Stimulated activated CD8-positive, alpha-beta memory T cell treated with anti-CD3 and anti-CD28 coated beads, Interleukin-7, amount 100 ng/mL, for 1 hour (primary cell): ENCODE measurements at places on chromosomes 1 and 21.

- DNase-seq = no peak
Observed at GRCh38 chr1:207073906-207074820, 14.5 kb upstream of the C4BPB start.

DNA sequence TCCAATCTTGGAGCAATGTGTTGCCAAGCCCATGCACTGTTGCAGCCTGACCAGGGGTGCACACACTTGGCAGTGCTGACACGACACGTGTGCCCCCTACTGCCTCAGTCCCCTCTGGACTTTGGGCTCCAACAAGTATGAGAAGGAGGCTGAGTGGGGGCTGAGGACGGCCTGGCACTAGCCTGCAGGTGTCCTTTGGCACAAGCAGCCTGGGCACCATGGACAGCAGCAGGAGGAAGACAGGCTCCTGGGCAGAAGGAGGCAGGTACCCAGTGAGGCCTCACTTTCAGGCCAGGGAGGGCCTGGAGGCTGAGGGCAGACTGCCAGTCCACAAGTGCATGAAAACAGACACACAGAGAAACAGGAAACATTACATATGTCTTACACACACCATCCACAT lies 1702.9 kb upstream of the B3GALT2 start:
- DNase-seq = no peak

DNA sequence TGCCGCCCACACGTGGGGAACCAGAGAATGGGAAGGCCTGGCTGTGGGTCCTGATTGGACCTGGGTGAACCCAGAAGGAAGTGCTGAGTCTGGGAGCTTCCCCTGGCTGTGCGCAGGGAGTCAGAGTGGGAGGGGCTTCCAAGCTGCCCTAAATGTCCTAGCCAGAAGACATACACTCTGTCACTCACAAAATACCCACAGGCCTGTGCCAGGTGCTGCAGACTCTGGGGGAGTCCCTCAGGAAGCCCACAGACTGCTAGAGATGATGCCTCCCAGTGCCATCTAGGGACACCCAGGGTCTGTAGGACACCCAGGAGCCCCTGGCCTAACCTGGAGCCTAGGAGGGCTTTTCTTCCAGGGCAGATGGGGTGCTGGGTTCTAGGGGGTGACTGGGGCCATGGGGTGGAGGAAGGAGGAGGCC lies 33.7 kb upstream of the LRP8 start:
- no peak for DNase-seq

DNA sequence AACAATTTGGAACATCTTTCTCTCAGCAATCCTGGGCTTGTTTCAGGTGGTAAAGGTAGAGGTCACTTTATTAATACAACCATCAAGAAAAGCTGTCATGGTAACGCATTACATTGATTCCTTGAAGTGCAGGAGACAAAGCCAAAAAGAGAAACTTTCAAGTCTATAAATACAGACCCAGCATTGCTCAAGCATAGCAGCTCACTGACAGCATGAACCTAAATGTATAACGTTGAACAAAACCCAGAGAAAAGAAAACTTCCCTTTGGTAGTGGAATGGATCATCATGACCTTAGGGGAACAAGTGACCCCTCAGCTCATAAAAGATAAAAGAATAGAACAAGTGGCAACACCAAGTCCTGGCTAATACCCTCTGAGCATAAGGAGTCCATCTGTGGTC lies 332.2 kb downstream of the NTNG1 start:
- no peak for DNase-seq

DNA sequence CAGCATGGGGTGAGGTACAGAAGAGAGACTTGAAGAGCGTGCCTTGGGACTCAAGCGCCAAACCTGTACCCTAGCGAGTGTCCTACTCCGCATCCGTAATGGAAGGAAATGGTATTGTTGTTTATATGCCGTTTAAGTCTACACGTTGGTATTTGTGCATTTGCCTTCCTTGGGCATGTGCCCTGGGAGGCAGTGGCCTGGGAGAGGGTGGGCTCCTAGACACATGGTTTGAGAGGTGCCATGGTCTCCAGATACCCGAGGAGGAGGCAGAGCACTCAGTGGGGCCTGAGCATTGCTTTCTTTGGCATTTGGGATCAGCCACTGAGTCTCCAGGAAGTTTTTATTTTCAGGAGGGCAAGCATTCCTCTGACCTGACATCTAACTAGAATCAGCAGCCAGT lies 6.5 kb downstream of the ZNF672 start:
- DNase-seq = no peak

DNA sequence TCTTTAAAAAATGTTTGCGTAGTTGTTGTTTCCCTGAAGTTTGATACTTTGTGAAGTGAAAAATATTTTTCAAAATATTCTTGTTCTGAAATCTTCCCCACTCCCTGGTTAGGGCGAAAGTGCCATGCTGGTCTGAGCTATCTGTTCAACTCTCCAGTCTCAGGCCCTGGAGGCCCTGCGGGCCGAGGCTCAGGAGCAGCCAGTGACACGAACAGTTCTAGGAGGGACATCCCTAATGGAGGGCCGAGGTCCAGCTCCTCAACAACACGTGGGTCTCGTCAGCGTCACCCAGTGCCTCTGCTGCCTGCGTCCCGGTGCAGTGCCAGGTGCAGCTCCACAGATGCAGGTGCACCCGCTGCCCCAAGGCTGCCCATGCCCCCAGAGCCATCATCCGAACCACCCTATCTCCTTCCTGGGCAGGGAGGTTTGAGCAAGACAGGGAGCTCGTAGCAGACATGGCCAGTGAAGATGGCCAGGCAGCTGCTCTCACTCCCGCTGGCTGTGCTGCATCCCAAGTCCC lies 69.7 kb upstream of the COL6A1 start:
- no peak for DNase-seq

DNA sequence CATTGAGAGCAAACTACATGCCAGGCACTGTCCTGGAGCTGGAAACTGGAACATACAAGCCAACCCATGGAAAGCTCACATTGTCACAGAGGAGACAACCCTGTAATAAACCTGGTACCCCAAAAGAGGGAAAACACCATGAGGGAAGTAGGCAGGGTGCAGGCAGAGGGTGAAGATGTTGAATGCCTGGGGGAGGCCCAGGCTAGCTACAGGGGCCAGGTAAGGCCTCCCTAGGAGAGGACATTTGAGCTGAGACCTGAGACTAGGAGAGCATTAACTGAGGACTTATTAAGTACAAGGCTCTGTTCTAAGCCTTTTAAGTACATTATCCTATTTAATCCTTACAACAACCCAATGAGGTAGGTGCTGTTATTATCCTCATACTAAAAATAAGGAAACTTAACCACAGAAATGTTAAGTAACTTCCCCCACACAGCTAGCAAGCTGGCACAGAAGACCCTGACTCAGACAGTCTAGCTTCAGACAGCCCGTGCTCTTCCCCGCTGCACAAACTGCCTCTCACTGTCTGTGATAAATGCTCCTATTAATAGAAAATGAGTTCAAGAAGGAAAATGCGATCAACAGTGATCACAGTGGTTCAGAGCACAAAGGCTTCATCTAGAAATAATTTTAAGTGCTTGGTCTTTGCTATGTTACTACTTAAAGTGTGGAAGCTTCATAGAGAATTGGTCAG lies 41.8 kb downstream of the ZNF281 start:
- no peak for DNase-seq

GRCh38 chr1:77026135-77026534 lies 158.9 kb downstream of the ST6GALNAC5 start:
- no peak for DNase-seq

DNA sequence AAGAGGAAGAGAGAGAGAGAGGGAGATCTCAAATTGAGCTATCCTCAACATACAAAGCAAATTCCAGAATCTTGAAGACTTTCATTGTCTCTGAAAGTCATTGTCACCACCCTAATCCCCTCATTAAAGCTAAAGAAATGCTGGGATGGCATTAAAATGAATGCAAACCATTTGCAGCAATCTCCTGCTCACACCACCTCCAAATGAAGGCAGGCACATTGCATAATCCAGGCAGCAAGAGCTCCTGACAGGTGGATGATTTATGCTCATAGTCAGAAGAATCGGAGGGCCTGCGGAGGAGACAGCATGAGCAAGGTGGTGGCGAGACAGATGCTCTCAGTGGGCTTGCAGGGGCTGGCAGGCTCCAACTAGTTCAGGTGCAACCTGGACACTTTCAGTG lies 90.2 kb downstream of the ESRRG start:
- DNase-seq = no peak

GRCh38 chr1:81547912-81548303 lies 252.8 kb upstream of the ADGRL2 start:
- no peak for DNase-seq

GRCh38 chr1:7630378-7630777 lies 140.7 kb upstream of the VAMP3 start:
- DNase-seq = no peak

GRCh38 chr1:208985231-208985630 lies 598.3 kb upstream of the CAMK1G start:
- no peak for DNase-seq

GRCh38 chr21:33586927-33587326 lies 1.6 kb downstream of the DONSON start:
- no peak for DNase-seq

- DNase-seq = no peak
Observed at GRCh38 chr1:37471345-37472231, 2.8 kb upstream of the ZC3H12A start.

- DNase-seq = no peak
Observed at GRCh38 chr1:28078262-28078661, 10.1 kb downstream of the EYA3 start.

GRCh38 chr1:91754348-91754747 lies 131.6 kb downstream of the TGFBR3 start:
- DNase-seq = no peak

DNA sequence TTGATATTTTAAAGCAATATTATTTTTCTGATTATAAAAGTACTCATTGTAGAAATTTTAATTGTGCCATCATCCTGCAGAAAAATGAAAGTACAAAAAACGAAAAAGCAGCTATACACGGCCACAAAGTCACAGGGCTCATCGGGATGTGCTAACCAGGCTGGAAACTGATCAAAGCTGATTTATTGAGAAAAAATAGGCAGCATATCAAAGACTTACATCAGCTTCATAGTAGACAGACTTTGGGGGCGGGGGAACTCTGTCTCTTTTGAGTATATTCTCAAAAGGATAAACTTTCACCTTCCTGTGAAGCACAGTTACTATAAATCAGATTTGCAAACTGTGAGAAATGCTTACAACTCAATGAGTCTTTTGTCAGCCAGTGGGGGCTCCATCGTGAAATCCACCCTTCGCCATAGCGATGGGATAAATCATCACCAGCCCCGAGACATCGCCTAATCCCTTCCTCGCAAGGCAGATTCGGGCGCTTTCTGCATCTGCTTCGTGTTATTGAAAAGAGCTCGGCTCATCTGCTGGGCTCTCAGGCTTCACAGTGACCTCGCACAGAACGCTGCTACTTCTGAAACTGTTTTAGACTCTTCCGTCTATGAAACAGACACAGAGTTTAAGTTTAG lies 69.2 kb upstream of the ERG start:
- DNase-seq = no peak

- DNase-seq = no peak
Observed at GRCh38 chr1:154767315-154768240, 102.5 kb downstream of the KCNN3 start.

DNA sequence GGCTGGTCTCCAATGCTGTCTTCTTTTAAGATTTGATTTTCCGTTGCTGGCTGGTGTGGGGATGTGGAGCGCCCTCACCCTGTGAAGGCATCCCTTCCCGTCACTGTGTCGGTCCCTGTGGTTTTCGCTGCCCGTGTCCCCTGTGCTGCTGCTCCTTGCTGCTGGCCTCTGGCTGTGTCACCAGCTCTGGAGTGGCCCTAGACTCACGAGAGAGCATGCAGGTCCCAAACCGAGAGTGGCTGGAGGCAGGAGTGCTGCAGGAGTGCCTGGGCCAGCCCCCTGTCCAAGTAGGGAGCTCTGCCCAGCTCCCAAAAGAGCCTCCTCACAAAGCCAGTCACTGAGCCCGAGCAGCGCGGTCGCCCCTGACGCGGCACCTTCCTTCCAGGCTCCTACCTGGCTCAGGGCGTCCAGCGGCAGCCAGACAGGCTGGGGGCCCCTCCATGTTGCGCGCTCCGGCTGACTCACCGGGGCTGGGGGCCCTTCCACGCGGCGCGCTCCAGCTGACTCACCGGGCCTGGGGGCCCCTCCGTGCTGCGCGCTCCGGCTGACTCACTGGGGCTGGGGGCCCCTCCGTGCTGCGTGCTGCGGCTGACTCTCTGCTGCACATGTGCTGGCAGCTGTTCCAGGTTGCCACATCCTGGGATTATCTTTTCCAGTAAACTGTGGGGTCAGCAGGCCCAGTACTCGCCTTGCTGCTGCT lies 106.7 kb upstream of the COL6A1 start:
- DNase-seq = no peak

DNA sequence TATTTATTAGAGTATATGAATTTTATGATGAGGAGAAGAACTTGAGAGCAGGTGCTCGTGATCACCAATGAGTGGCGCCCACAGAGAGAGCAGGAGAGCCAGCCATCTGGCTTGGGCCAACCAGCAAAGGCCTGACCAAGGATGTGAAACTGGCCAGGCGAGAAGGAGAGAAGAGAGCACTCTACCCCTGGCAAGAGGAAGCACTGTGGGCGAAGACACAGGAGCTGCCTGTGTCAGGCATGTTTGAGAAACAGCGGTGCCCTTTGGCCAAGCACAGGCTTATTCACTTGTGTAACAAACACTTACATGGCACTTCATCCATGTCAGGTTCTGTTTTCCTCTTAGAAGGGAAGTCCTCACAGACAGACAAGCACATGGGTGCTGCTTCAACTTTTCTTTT lies 4.2 kb upstream of the SIPA1L2 start:
- DNase-seq = no peak

GRCh38 chr1:19547814-19548213 lies 62.5 kb upstream of the CAPZB start:
- no peak for DNase-seq

GRCh38 chr1:39216771-39217170 lies 12.3 kb downstream of the MACF1 start:
- DNase-seq = no peak

DNA sequence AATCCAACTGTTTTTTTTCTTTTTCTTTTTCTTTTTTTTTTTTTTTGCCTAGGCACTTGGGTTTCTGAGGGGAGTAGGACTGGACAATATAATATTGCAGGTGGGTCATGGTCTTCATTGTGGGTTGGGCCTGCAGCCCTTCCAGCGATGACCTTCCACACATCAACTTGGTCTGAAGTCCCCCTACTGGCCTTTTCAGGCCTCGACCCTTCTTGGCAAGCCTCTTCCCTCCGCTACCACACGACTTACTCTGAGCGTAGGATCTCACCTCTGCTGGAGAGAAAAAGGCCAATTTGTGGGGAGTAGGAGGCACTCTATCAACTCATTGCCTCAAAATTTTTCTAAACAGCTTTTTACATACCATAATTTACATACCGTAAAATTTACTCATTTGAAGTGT lies 51.1 kb upstream of the GRIK3 start:
- DNase-seq = no peak

GRCh38 chr1:36174713-36175112 lies 18.8 kb downstream of the MAP7D1 start:
- DNase-seq = no peak

DNA sequence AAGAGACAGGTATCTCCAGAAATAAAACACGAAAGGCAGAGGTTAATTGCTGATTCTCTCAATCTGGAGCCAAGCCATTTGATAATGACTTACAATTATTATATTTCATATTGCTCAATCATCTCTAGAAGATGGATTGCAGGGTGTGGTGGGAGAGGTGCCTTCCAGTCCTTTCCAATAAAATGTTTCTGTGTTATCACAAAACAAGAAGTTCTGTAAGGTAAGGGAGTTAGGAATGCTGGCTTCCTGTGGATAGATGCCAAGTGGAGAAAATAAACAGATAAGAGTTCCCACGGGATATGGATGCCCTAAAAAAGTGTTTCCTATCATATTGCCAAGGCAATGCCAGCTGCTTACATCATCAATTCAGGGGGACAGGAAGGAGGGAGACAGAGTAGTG lies 7.2 kb upstream of the CCN1 start:
- no peak for DNase-seq
